ENCODE measurements at places on chromosomes 4 and X.

- DNase-seq, result no peak
Observed at GRCh38 chrX:150833454-150834056, 64.9 kb downstream of the CD99L2 start.

DNA sequence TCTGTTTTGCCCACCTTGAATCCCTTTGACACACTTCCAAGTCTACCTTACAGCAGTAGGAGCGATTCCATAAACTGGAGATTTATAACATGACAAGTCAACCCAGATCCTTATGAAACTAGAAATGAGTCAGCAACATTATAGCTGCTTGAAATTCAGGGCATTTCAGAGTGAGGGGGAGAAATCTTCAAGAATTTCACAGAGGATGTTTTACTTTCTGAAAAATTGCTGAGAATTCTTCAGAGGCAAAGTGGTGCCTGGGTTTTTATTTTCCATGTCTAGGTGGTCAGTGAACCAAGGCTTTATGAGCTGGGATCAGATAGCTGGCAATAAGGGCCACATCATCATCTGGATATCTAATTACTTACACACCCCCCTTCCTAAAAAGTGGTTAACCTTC, 119.8 kb downstream of the PPARGC1A start:
- no peak for DNase-seq

GRCh38 chrX:134647477-134647877, 10.8 kb downstream of the PLAC1 start:
- no peak for DNase-seq

DNA sequence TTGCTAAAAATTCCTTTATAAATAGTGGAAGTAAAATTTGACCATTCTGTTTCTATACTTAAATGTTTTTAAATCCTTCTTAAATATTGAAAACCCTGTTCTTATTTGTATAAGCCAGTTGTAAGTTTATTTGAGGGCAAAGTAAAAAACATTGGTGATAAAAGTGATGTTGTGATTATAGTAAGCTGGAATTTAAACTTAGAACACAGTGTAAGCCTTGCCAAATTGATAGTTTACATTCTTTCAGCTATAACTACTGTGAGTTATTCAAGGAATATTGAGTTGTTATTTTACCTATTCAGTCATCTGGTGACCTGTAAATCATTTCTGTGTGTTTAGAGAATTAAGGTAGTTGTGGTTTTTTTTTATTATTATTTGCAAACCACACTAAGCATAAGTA, 9.6 kb downstream of the YY2 start:
- DNase-seq, result no peak

GRCh38 chr4:152112887-152113286, 352.1 kb upstream of the GATB start:
- DNase-seq, result no peak

DNA sequence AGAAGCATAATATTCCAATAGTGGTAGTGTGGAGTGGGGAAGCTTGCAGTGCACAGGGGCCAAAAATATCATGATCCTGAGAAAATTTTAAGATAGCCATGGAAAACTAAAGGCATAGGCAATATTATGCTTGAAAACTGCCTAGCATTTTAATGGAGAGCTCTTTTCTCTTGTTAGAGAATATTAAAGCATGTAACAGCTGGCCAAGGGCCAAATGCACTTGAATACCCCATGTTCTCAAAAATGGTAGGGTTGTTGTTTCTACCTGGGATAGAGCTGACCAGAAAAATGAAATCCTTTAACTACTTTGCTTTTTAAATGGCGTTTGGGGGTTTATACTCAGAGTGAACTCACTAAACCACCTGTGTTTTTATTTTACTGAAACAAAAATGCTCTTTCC, 739.6 kb upstream of the SLIT2 start:
- no peak for DNase-seq

DNA sequence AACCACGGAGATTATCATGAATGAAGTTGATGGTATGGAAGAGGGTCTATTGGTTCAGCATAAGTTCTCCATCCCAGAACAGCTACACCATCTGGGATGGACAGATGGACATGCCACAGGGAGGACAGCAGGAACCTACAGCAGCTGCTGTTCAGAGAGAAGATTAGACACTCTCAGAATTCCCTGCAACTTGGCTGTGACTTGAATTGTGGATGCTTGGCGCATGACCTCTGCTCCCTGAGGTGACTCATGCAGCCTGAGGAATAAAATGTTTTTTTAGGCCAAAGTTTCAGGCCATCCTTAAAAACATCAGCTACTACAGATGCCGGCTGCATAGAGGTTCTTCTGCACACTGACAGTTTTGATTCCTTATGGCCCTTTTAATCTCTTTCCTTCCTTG, 97.3 kb downstream of the RS1 start:
- peak; percentile 65 for DNase-seq

GRCh38 chr4:42398871-42399331, 1.6 kb downstream of the SHISA3 start:
- no peak for DNase-seq

DNA sequence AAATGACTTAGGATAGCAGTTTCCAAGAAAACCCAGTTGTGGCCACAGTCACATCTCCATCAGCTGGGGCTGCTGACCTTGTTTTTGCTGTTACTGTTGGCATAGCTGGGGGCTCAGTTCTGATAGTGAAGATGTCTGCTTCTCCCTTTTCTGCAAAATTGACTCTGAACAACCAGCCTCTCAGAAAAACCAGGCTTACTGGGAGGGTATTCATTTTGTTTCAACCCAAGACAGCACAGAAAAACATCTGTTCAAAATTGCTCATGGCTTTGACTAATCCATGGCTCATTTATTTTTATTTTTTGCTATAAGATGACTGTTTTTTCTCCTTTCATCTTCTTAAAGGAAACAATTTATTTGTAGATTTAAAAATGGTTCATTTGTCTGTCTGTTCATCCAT, 53.1 kb downstream of the RASL11B start:
- DNase-seq, result no peak

DNA sequence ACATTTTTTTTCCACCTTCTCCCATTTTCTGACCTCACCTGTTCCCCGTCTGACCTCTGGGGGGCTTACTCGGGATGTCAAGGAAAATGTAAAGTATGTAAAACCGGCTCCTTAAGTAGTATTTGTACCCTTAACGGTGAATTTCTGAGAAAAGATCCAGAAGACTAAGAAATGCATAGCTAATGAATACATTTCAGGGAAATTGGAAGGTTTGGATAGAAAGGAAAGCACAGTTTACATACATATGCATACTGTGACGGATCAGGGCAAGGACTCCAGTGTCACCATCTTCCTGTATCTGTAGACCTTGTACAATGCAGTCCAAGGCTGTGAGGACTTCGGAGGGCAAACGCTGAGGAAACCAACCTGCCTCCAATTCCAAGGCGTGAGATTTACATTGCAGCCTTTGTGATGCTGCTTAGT, 2185.9 kb upstream of the TENM3 start:
- DNase-seq, result no peak

DNA sequence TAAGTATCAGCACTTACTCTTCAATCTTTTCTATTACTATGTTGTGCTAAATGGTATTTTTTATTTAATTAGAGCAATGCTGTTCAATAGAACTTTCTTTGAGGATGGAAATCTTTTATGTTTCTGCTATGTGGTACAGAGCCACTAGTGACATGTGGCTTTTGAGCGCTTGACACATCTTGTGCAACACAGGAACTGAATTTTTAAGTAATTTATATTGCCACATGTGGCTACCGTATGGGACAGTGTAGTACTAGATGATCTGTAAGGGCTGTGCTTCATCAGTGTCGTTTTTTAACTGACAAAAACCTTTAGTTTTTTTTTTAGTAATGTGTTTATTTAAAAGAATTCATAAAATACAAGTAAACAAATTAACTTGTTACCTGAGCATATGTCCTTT, 22.4 kb downstream of the HPRT1 start:
- DNase-seq, result no peak

DNA sequence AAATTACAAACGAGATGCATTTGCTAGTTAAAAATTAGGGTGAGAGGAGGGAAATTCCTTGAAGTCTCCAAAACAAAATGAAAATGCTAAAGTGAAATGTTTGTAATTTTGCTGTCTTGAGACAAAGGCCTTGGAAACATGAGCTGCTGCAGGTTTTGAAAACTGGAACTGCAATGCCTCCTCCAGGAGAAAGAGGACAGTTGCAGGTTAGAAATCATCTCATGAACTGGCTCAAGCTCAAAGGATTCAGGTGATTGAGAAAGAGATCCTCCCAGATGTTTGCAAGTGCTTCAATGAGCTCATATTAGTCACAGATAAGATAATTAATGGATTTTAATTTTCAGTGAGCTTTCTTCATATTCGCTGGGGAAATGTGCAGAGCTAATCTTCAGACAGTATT, 32.4 kb downstream of the SMPX start:
- peak; percentile 17 for DNase-seq

Data from HFFc6 (cell line).